ENCODE measurements at places on chromosomes 7 and 10.

DNA sequence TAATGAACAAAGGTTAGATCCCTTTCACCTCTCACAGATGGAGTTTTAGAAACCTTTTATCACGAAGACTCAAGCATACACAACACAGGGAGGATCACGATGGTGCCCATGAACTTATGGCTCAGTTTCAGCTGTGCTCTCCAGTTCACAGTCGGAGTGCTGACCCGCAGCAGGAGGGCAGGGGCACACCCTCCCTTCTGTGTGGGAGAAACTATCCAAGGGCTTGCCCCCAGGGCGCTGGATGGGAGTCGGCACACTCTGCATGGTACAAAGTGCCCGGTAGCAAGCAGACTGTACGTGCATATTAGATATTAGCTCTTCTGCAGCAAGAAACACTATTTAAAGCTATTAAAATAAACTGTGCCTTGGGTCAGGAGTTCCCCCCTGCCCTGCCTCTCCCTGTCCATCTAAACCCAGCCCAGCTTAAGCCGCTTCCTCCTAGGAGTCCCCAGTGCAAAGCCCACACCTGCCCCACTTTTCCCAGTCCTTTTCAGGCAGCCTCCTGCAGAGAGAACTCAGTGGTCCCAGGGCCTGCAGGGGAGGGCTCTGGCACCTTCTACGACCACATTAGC is 76.5 kb downstream of the CHST15 start:
- no peak for DNase-seq

- DNase-seq: no peak
These were observed 336.9 kb upstream of the C7orf33 start for GRCh38 chr7:148253629-148254028.

DNA sequence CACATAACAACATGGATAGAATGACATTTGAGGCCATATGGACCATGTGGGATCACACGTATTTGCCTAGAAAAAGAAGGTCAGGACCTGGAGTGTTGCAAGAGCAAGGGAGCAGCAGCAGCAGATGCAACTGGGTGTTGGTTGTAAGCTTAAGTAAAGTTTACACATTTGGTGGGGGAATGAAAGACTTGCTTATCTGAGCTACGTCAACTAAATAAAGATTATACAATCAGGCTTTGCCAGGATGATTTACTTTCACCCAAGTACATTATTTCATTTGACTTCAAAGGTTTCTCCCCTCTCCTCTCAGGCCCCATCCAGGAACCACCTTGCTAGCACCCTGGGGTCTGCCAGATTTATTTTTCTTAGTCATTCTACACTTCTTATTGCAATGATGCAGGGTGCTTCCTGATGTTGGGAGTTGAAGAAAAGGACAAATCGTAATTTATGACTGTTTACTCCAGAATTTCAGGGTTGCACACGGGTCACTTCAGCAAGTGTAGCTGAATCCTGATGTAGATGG is 591.9 kb upstream of the IGFBP3 start:
- DNase-seq: no peak

DNA sequence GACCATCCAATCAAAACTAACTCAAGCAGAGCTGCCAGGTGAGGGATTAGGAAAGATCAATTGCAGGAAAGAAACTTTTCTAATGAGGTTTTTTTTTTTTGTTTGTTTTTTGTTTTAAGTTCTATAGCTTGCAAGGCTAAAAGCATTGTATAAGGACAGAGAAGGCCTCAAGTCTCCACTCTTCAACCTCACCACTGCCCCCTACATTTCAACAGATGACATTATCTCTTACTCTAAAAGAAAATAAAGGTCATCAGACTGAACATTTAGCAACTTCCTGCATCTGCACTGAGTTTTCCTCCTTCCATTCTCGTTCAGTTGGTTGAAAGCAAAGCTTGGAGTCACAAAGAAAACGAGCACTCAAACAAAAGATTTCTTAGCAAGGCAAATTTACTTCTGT is 45.2 kb upstream of the EXOC4 start:
- no peak for DNase-seq

DNA sequence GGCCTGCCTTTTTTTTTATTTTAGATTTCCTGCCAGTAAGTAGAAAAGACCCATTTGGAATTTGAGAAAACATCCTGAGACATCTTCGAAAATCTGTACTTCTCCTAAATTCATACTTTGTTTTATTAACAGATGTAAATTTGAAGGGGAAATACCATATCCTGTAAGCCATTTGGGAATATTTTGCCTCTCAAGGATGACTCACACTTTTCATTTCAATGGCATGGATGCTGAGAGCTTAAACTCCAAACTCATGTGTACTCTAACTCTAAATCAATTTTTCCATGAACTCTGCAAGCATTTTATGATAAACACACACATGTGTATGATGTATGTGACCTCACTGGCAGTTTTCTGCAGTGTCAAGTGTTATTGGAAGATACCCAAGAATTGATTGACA is 89.0 kb downstream of the SEMA3A start:
- no peak for DNase-seq

DNA sequence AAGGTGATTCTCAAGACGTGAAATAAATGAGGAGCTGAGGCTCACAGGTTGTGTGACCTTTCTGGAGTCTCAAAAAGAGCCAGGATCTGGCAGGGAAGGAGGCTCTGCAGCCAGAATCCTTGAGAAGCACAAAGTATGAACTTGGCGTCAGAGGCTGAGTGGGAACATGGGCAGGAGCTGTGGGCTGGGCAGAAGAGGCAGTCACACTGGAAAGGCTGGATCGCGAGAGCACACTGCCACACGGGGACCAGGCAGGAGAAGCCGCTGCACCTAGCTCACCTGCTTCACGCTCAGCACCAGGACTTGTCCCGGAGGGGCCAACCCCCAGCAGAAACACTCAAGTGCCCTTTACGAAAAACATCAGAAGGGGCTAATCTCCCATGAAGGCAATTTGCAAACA is 535.0 kb downstream of the TNS3 start:
- no peak for DNase-seq

DNA sequence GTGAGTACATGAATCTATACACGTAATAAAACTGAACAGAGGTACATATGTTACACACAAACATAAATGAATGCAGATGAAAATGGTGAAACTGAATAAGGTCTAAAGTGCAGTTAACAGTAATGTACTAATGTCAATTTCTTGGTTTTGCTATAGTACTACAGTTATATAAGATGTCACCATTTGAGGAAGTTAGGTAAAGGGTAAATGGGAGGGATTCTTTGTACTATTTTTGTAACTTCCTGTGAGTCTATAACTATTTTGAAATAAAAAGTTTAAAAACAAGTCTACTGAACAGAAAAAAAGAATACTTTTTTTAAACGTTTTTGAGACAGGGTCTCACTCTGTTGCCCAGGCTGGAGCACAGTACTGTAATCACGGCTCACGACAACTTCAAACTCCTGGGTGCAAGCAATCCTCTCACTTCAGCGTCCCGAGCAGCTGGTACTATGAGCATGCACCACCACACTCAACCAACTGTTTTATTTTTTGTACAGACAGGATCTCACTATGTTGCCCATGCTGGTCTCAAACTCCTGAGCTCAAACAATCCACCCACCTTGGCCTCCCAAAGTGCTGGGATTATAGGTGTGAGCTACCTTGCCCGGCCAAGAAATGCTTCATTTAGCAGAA is 71.5 kb downstream of the WAPL start:
- no peak for DNase-seq

DNA sequence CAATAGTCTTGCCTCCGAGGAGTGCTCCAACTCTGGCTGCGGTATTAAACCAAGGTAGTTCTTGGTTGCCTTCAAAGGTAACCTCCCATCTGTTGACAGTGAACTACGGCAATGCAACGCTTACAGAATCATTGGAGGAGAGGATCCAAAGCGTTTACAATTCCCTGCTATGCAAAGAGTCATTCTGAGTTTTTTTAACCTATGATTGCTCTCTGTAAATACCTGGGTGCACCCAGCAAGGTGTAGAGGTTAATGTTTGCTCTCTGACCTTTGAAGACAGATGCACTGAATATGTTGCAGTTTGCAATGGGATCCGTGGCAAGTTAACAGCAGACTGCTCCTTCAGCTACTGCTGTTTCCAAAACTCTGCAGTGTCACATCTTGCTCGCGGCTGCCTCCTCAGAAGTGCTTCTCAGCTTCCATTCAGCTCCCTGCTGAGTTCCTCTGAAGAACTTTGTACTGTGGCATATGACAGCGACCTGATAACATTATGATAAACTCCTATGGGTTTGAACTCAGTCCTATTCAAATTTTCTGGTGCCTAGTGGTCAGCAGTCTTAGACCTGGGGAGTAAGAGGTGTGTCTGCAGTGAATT is 29.0 kb downstream of the KIAA1217 start:
- no peak for DNase-seq

DNA sequence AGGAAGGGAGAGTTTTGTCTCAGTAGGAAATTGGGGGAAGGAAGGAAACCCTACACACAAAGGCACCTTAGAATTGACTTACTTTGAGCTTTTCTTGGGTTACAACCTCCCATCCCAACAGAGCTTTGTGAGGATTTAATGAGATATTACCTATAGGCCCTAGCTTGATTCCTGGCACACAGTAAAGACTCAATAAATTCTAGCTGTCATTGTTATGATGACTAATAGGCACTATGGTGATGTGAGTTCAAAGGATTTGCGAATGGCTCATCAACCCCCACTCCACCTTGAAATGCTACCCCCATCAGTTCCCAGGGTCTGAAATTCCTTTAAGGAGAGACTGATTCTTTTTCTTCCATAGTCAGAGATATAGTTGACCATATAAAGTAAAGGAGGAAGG is 67.9 kb upstream of the SMNDC1 start:
- no peak for DNase-seq

GRCh38 chr7:152869041-152869676 is 109.6 kb downstream of the ACTR3B start:
- no peak for DNase-seq

DNA sequence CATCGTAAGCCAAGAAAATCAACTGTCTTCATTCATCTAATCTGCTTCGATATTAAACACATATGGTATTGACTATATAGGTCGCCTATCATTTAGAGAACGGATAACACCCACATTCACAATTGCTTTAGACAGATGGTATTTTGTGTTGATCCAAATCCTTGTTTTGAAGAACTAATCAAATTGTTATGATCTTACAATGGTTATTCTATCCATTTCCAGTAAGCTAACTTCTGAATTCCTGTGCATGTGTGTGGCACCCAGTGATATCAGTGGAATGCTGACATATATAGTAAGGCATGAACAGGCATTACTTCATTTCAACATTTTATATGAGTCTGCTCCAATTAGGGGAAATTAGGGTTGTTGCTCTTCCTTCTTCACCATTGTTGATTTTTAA is 98.8 kb downstream of the SEMA3E start:
- DNase-seq: no peak

DNA sequence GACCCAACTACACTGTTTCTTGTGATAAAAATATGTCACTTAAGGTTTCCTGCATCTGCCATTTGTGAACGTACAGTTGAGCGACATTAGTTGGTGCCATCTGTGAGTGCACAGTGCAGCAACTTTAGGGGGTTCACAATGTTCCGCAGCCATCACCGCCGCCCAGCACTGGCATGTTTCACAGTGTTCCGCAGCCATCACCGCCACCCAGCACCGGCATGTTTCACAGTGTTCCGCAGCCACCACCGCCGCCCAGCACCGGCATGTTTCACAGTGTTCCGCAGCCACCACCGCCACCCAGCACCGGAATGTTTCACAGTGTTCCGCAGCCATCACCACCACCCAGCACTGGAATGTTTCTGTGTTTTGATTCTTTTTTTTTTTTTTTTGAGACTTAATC is 83.0 kb downstream of the MGMT start:
- DNase-seq: no peak

GRCh38 chr10:24541239-24541753 is 182.4 kb downstream of the ARHGAP21 start:
- DNase-seq: no peak

DNA sequence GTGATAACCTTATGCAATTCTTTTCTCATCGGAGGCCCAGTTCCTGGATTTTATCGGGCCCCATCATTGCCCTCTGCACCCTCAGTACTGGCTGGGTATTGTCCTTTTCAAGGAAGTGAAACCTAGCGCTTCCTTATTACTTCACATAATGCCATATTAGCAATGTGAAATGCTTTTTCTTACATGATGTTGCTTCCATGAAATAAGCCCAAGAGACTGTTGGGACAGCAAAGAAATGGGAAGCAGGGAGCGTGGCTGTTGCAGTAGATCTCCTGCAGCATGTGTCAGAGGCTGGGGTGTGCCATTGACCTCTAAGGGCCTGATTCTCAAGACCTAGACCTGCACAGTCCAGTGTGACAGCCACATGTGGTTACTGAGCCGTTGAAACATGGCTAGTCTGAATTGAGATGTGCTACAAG is 8.1 kb downstream of the CHN2 start:
- no peak for DNase-seq

GRCh38 chr10:94043431-94043990 is 49.8 kb downstream of the PLCE1 start:
- DNase-seq: no peak

DNA sequence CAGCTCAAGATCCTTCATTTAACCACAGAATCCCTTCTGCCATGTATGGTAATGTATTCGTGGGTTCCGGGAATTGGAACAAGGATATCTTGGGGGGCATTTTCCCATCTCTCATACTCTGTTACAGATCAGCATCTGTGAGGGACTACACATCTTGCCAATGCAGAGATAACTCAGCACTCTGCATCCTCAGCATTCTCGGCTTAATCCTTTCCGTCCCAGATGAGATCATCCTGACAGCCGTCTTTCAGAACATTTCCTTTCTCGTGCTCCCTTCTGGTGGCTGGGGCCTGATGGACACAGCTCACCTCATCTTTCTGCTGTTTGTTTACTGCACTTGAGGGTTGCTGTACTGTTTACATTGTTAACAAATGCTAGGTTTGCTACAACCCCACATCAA is 25.3 kb downstream of the FKBP6 start:
- no peak for DNase-seq

GRCh38 chr7:54581511-54581910 is 39.3 kb downstream of the VSTM2A start:
- no peak for DNase-seq

- no peak for DNase-seq
These were observed 263.8 kb downstream of the CAMK1D start for GRCh38 chr10:12613136-12613535.

DNA sequence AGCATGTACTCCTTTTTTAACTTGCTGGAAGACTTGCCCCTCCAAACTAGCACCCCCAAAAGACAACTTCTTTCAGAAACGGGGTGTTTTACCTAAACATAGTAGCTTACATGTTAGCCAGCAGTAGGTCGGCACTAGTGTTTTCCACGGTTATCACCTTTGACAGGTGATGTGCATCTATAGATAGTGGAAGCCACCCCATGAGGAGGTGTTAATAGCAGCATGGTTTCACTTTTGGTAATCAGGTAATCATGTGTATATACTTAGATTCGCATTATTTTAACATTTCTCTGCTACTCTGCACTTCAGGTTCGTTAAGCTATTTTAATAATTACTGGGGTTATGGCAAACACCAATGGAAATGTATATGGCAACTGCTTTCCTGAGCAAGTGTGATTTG is 17.6 kb downstream of the SRI start:
- DNase-seq: no peak

- no peak for DNase-seq
These were observed 724.6 kb upstream of the NRP1 start for GRCh38 chr10:34058845-34059614.

Measured in stimulated activated CD4-positive, alpha-beta T cell treated with anti-CD3 and anti-CD28 coated beads, Interleukin-15, amount 100 ng/mL, for 24 hours (primary cell).